ENCODE measurements at places on chromosomes 7 and 10.
A peak's percentile ranks its signal among the peaks of the same experiment; 100 is the strongest.

DNA sequence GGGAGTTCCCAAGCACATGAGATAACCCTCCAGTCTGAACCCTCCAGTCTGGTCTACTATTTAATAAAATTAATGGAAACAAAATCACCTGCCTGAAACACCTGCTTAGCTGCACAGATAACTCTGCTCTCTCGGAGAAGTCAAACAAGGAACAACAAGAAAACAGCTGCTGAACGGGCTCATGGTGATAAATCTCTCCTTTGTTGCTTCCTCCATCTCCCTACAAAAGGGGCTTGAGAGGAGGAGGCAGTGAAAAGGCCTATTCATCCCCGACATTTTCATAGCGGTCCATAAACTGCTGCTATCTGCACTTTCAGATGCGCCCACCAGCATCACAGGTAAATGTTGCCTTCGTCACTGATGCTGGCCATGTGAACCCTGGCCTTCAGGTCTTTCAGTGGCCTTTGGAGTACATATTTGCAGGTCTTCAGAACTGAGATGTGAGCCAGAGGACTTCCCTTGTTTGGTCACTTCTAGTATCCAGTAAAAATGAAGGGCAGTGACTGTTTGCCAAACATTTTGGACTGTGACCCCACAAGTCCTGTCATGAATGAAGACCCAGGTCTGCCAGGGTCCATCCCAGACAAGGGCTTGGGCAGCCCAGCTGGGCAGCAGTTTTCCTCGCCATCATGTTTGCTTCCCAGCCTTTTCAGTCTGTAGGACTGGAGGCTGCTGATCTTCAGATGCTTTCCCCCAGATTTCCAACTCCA is 15.9 kb downstream of the FKBP6 start:
- DNase-seq, result no peak

DNA sequence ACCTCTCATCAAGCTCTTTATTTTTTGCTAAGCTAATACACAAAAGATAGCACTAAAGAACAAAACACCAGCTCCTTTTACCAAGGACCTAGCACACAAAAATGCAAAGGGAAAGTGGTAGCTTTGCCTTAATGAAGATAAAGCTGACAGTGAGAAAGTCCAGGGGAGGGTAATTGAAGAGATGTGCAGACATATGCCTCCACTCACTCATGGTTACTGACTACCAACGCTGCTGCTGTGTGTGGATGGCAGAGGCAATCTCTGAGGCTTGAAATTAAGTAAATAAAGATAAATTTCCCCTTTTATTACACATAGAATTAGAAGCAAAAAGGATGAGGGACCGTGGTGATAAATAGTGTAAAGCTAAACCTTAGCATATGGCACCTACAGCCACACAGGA is 87.0 kb downstream of the HGF start:
- DNase-seq, result no peak

DNA sequence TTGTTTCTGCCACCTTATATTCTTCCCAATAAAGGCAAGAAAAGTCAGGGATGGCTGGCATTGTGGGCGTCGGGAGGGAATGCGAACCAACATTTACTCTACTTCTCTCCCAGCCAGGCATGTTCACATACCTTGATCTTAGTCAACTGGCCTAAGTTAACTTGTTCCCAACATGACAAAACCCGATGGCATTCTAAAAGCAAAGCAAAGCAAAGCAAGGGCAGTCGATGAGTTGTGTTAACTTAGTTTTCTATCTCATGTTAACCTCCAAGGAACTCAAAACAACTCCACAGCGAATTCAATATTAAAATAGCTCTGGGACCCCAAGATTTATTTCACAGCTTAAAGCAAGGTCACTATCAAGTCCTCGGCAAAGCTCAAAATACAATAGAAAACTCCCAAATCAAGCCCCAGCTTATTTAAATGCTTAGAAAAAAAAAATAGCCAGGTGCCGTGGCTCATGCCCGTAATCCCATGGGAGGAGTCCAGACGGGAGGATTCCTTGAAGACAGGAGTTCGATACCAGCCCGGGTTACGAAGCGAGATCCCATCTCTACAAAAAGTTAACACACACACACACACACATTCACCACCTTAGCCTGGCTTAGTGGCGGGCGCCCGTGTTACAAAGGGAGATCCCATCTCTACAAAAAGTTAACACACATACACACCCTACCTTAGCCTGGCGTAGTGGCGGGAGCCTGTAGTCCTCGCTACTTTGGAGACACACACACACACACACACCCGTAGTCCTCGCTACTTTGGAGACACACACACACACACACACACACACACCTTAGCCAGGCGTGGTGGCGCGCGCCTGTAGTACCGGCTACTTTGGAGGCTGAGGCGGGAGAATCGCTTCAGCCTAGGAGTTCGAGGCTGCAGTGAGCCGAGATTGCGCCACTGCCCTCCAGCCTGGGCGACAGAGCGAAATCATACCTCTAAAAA is 901 bp upstream of the CCNY start:
- DNase-seq, result peak; percentile 42

DNA sequence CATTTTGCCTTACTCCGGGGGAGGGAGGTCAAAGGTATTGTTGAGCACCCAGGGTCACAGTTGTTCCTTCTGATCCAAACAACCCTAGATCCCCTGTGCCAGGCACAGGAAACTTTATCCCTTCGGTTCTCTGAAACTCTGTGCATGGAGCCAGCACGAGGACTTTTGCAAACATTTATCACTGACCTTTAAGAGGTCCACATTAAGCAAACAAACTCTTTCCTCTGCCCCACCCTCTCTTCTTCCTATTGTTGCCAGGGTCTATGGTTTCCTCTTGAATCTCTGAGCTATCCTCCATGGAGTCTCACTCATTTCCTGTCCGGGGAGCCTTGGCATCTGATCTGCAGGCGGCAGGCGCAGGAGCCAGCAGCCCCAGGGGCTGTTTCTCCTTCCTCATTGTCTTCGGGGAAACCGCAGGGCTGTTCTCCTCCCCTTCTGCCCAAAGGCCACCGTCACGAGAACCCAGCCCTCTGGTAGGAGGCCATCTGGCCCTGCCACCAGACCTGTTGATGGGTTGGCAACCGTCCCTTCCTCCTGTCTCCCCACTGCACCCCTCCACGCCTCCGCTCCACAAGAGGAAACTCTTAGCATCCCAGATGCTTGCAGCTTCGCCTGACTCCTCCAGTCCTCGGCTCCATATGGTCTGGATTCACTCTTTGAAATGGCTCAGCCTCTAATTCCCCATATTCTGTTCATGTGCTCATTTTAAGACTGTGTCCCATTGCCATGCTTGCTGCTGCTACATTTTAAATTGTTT is 327.3 kb upstream of the NRP1 start:
- DNase-seq, result no peak

GRCh38 chr7:17402628-17403278 is 104.3 kb downstream of the AHR start:
- no peak for DNase-seq

DNA sequence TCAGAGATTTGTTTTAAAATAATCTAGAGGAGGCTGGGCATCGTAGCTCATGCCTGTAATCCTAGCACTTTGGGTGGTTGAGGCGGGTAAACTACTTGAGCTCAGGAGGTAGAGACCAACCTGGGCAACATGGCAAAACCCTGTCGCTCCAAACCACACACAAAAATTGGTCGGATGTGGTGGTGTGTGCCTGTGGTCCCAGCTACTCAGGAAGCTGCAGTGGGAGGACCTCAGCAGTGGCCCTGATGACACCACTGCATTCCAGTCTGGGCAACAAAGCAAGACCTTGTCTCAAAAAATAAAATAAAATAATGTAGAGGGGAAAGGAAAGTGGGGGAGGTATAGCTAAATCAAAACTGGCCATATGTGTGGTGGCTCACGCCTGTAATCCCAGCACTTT is 13.9 kb upstream of the PPP3CB start:
- DNase-seq, result no peak

DNA sequence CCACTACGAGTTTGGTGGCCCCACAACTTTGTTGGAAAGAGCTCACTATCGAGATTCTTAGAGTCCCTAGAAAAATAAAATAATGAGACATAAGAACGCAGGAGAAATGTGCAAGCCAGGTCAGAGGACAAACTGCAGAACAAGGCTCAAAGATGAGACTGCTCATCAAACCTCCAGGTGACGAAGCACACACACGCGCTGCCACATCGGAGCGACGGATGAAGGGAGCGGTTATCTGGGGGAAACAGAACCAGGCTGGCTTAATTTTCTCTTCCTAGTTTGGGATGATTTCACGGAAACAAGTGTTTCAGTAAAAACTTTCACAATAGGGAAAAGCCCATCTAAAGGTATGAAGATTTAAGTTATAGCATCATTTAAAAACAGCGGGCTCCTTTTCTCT is 231.3 kb downstream of the SFMBT2 start:
- no peak for DNase-seq

GRCh38 chr10:44383749-44384600 is 922 bp downstream of the CXCL12 start:
- no peak for DNase-seq

DNA sequence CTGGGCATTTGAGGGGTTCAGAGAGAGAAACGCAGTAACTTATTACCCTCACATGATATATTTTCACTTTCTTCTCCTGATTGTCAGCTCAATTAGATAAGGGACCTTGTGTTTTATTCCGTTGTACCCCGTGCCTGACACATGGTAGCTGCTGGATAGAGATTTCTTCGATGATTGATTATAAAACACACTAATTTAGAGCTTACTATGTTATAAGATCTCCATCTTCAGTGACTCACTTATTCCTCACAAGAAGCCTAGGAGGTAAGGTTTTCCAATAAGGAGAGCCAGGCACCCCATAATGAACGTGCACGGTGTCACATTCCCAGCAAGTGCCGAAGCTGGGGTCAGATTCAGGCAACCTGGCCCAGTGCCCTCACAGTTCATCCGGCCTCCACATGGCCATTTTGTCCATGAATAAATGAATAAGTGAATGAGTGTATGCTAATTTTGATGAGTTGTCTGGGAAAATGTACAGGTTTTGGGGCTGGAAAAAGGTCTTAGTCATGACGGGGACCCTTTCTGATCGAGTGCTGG is 138.1 kb upstream of the CDCA7L start:
- DNase-seq, result no peak

- no peak for DNase-seq
These were observed 349.6 kb downstream of the DNAJB6 start for GRCh38 chr7:157686285-157686894.

DNA sequence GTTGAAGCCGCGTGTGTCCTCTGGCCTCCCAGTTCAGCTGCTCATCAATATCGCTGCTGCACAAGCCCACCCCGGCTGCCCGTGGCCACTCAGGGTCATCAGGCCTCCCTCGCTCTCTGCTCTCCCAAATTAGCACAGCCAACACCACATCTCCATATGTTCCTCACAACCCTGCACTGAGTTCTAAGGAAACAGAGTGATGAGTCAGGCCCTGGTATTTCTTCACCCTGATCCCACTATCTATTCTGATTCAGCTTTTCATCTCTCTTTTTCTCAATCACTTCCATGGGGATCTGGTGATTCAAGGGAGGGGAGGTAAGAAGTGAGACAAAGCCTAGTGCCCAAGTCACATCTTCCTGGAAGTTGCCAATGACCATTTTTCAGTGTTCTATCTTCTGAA is 23.8 kb downstream of the CYTH3 start:
- DNase-seq, result no peak

GRCh38 chr7:51070151-51070550 is 246.5 kb downstream of the COBL start:
- DNase-seq, result no peak

DNA sequence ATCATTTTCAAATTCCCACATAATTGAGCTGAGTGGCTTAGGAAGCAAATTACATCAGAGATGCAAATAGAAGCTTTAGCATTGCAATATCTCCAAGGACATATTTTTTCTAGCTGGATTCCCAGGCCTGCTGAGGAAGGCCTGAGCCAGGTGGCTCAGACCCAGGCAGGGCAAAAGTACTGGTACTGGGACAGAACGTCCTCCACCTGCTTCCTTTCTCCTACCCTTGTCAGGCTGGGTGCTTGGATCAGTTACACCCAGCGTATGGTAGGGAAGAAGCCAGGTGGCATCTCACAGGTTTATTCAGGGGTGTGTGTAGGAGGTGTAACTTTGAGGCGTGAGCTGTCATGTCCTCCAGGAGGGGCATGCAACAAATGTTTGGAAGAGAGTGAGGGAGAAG is 3.0 kb upstream of the PANK1 start:
- no peak for DNase-seq

- DNase-seq, result no peak
These were observed 84.5 kb upstream of the WNT16 start for GRCh38 chr7:121244120-121244870.

- DNase-seq, result no peak
These were observed 12.0 kb downstream of the PIP4K2A start for GRCh38 chr10:22702348-22702747.

DNA sequence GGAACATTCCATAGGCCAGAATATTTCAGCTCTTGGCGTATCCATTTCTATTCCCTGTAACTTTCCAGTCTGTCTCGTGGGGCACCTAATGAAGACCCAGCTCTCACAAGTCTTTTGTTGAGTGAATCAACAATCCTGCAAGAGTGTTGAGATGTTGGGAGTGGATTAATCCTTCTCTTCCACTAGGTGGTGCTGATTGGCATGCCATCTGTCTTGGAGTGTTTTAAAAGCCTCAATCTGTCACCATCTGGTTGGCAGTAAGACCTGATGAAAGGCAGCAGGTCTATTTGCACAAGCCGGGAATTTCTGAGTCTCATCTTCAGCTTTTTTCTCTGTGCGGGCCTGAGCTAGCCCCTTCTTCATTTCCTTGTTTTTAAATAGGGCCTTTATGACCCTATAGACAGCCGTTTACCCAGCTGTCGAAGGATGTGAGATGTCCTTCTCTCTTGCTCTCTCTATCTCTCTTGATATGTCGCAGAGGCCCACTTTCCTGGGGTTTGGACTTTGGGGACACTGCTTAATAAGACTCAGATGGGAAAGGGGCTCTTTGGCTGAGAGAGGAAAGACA is 180.5 kb downstream of the ZNF365 start:
- DNase-seq, result peak; percentile 48
